Cardiac septum (tissue), 1 donor: ENCODE measurements at places on chromosomes 2 and 18.

GRCh38 chr2:201996006-201996405 lies 37.6 kb upstream of the FZD7 start:
- DNase-seq = peak; percentile 27

DNA sequence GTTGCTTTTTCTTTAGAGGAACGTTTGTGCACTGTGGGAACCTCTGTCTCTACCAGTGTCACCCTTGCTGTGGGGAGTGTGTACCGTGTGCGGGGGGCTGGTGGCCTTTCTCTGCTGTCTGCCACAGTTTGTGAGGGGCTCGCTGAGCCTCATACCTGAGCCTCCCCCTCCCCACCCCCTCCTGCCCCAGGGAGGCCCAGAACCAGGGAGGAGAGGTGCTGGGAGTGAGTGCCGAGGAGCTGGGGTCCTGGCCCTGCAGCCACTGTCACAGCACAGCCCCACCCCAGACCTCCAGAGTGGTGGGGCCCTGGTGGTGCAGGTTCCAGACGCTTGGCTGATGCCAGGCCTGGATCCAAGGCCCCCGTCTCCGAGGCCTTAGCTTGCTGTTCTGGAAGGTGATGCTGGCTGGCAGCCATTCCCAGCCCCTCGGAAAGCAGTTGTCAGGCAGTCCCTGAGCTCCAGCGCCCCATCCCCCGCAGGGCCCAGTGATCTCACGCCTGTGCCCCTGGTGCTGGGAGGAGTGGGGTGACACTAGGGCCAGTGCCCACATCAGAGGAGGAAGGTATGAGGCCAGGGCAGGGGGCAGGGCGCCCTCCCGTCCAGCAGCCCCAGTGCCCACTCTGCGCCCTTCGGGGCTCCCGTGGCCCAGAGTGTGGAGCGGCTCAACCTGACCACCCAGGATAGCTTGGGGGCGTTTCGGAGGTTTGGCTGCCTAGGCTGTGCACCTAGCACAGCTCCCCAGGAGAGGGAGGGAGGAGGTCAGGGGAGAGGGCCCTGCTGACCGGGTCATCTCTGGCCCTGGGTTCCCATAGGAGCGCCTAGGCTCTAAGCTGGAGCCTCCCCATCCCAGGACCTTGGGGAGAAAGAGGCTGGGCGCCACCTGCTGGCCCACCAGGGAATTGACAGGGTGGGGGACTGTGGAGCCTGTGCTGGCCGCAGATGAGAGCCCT lies 53.0 kb upstream of the ALPP start:
- peak; percentile 89 for DNase-seq

DNA sequence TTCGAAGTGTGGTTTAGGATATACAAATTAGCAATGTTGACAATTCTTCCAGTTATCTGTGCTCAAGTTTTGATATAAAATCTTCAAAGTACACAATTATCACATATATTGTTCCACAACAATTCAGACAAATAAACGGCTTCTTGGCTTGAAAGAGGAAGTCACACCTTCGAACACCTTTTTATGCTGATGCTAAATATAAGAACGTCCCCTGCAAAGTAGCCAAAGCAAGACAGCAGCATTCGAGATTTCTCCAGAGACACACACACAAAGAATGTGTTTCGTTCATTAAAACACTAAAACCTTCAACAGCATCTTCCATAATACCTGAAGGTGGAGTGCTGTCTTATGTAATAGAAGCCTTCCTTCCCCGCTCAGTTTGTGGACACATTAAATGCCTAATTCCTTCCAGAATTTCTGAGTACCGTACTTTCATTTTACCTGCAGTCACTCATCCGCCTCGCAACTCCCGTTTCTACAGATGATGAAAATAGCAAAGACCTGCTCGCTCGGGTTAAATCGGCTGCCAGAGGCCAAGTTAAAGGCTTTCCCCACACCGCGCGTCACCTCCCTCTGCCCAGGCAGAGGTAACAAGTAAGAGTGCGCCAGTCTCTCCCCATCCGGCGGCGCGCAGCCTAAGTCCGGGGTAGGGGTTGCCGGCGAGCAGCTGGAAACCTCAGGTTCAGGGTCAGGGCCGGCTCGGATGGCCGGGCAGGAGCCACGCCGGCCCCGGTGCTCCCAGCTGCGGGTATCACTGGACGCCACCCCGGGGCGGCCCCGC lies 847 bp downstream of the SERPINE2 start:
- no peak for DNase-seq

DNA sequence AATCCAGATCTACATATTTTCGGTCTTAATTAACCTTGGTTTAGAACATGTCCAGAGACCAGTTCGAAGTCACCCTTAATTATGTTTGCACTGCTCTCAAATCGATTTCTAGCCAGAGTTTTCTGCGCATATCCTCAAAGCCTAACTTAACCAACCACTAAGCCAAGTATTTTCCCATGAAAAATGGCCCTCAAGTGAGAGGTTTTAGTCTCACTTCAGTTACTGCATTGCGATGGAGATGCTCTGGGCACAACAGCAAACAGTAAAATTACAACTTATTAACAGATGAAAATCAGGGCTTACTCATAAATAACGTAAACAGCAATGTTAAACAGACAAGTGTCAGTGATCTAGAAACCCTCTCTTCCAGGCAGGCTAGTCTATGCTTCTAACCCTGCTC lies 4.5 kb downstream of the RTN4 start:
- DNase-seq = no peak

GRCh38 chr2:73238149-73238548 lies 4.0 kb downstream of the CCT7 start:
- no peak for DNase-seq

- no peak for DNase-seq
Measured at GRCh38 chr18:9520666-9521065, 45.4 kb downstream of the RALBP1 start.

DNA sequence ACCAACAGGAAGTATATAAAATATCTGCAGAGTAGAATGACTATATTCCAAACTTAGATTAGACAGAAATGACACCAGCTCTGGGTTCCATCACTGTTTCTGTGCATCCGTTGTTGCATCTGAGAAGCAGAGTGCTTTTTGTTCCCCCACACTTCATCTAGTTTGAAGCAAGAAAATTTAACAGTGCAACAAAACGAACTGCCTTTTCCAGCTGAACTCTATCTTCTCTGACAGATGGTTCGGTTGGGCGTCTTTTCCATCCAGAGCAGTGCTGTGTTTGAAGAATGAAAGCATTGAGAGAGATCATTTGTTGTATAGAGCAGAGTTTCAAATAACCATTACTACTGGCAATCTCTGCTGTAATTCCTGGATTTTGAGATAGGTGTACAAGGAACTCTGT lies 757.5 kb downstream of the DPP10 start:
- DNase-seq = no peak

DNA sequence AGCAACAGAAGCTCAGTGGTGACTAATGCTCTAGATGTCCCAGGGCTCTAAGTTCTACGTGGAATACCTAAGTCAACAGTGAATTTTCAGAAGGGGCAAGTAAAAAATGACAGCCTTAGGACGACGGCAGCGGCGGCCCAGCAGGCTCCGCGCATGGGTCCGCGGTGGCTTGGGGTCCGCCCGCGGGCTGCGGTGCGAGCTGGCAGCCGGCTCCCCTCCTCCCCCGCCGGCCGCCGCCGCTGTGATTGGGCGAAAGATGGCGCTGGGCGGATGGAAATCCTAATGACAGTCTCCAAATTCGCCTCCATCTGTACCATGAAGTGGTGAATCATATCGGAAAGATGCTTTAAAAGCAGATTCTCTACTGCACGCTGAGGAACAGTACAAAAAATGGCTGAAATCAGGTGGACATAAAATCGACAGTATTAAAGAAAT lies 74.7 kb downstream of the HNRNPLL start:
- no peak for DNase-seq

GRCh38 chr2:52732849-52733395 lies 1034.7 kb upstream of the CHAC2 start:
- no peak for DNase-seq

- DNase-seq = no peak
Measured at GRCh38 chr2:155748131-155748530, 584.4 kb downstream of the NR4A2 start.

GRCh38 chr2:23616630-23617029 lies 231.7 kb downstream of the KLHL29 start:
- DNase-seq = no peak

- no peak for DNase-seq
Measured at GRCh38 chr18:49582579-49582978, 20.7 kb downstream of the LIPG start.

DNA sequence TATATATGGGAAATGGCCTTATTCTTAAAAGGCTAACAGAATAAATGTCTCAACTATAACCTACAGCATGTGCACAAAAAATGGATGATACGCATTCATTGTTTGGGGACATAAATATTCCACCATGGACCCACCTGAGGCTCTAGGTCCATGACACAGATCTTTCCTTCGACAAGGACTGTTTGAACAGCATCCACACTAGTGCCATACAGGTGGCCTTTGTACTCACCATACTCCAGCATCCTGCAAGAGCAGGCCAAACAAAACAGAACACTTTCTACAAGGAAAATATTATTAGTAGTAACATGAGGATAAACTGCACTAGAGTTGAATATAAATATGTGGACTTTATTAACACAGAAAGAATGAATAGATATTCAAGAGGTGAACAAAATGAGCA lies 6.1 kb upstream of the TMEM237 start:
- no peak for DNase-seq

- DNase-seq = no peak
Measured at GRCh38 chr2:206271065-206271464, 3.4 kb upstream of the ZDBF2 start.

GRCh38 chr2:100416935-100417710 lies at the start of gene CHST10:
TSS of gene CHST10 (minus strand) at chr2:100417668. CDS start at chr2:100406675, 10,993 bp downstream.
- peak; percentile 79 for DNase-seq

DNA sequence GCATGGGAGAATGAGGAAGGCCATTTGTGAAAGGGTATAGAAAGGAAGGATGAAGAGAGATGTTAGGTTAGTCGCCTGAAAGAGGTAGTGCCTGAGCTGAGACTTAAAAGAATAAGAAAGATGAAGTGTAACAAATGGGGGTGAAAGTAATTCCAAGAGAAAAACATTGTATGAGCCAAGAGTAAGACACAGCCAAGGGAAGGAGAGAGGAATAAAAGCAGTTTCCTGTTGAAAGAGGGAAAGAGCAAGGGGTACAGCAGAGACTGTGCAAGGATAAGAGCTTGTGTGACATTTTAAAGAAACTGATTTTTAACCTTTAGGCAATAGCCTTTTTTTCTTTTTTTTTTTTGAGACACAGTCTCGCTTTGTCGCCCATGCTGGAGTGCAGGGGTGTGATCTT lies 4.8 kb upstream of the RBBP8 start:
- DNase-seq = no peak

GRCh38 chr2:162123806-162124758 lies 28.0 kb downstream of the GCG start:
- no peak for DNase-seq
